ENCODE measurements at places on chromosomes 5 and 9. TPM values are rescaled to one million over a fixed set of nuclear protein-coding genes. Genes with fewer than 3 reads are reported as not detected.

PTGES gene
- total RNA-seq, result 12.8 TPM

OBP2B gene
- total RNA-seq, result not detected

NEK6 gene
- total RNA-seq, result 18.5 TPM

OGN gene
- total RNA-seq, result 17.5 TPM

SGCD gene
- total RNA-seq, result 5.1 TPM

SNX24 gene
- 33.3 TPM for total RNA-seq

INIP gene
- total RNA-seq, result 30.6 TPM

SLC6A7 gene
- total RNA-seq, result 0.17 TPM

IFNB1 gene
- not detected for total RNA-seq

LRRC19 gene
- not detected for total RNA-seq
